Subcutaneous preadipocyte (primary cell): ENCODE measurements at places on chromosomes 16 and 17. TPM values are rescaled to one million over a fixed set of nuclear protein-coding genes. Genes with fewer than 3 reads are reported as not detected.

The TERB1 gene
- total RNA-seq, result not detected in 2 replicates

The HLF gene
- total RNA-seq, result under 0.01 and 0.37 TPM in 2 replicates

The PDILT gene
- total RNA-seq, result not detected in 2 replicates

The BCO1 gene
- not detected in 2 replicates for total RNA-seq

The GRIN2A gene
- under 0.01 and 1.1 TPM in 2 replicates for total RNA-seq

The RANBP10 gene
- total RNA-seq, result 5.1 and 7.0 TPM in 2 replicates

The KIF18B gene
- total RNA-seq, result 5.9 and 13.5 TPM in 2 replicates

The MYH2 gene
- not detected in 2 replicates for total RNA-seq

The NPIPA8 gene
- total RNA-seq, result not detected in 2 replicates

The WDR90 gene
- total RNA-seq, result 15.4 and 25.8 TPM in 2 replicates

The PLD6 gene
- 1.5 and 4.7 TPM in 2 replicates for total RNA-seq
